Activated CD4-positive, alpha-beta memory T cell treated with anti-CD3 and anti-CD28 coated beads for 36 hours (primary cell): ENCODE measurements at places on chromosomes 3 and 15.
A peak's percentile ranks its signal among the peaks of the same experiment; 100 is the strongest.

DNA sequence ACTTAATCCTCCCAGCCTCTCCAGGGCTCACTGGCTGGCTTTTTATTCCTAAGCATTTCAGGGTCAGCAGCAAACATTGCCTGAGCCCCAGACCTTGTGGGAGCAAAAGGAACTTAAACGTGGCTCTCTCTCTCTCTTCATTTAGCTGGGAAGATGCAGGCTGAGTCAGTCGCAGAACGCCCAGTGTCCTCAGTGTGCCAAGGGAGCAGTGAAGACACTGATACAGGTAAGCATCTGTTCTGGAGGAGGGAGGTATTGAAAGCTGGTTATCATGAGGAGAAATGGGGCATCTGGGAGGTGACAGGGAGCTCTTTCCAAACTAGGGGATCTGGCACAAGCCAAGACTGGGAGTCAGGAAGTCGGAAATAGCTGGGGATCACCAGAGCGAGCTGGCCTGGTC is 4.3 kb downstream of the RHOV start:
- no peak for DNase-seq

DNA sequence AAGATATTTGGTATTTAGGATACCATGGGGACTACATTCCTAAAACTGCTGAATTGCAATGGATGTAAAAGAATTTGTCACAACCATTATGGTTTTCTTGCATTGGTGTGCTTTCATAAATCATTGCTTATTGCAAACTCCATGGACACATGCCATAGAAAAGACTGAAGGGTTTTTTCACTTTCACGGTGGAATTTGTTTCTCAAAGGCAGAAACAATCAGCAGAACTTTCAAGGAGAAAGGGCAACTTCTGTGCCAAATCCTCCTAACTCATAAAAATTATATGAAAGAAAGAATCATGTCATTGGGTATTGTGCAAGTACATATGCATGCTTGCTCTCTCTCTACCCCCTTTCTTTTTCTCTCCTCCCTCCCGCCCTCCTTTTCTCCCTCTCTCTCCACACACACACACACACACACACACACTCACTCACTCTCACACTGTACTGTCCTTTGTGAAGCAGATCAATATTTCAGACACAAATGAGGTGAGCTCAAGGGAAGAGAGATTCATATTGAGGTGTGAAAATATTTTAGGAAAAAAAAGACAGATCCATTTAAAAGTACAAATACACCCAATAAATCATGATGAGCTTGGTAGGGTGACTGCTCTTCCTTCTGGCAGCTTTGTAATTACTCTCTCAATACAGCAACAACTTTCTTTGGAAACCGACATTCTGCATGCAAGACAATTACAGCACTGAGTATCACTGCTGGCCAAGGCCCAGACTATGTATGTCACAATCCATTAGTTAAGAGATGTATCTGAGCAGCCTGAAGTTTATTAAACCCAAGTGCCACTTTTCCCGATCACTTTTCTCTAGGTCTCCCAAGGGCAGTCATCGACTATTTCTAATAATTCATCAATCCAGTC is 492.6 kb downstream of the TUSC7 start:
- no peak for DNase-seq

- no peak for DNase-seq
These were observed 14.4 kb upstream of the C3orf80 start for GRCh38 chr3:160210799-160211221.

GRCh38 chr15:58665672-58666071 is 83.8 kb downstream of the ADAM10 start:
- DNase-seq: no peak

DNA sequence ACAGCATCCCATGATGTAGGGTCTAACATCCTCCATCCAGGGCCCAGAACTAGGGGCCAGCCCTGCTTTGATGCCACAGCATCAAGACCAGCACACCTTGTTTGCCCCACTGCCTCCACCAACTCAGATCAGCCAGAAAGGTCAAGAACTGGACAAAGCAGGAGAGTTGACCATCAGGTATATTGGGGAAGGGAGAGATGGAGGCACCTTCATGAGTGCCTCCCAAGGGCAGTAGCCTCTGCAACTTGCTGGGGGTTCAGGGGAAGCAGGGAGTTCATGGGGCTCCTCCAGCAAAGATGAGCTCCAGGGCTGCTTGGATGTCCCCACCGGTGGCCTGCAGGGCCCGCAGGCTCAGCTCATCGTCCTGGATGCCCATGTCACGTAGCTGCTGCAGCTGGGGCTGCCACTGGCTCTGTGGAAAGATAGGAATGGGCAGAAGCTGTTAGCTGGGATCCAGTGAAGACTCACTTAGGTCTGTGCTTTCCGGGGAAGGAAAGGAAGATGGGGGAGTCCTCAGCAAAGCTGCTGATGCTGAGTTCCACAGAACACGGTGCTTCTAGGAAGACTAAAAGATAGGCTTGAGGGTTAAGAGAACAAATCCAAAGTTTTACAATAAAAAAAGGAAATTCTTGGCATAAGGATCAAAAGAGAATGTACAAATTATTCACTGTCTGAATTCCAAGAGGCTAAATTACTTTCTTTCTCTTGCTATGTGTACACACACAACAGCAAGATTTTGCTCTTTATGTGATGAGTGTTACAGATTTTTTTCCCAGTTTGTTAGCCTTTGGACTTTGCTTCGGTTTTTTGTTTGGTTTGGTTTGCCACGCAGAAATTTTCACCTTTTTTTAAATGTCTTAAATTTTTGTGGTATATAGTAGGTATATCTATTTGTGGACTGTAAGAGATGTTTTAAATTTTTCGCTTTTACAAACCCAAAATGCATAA is 12.3 kb upstream of the SEMA7A start:
- no peak for DNase-seq

- no peak for DNase-seq
These were observed 2.5 kb downstream of the PLCB2 start for GRCh38 chr15:40305281-40305680.

DNA sequence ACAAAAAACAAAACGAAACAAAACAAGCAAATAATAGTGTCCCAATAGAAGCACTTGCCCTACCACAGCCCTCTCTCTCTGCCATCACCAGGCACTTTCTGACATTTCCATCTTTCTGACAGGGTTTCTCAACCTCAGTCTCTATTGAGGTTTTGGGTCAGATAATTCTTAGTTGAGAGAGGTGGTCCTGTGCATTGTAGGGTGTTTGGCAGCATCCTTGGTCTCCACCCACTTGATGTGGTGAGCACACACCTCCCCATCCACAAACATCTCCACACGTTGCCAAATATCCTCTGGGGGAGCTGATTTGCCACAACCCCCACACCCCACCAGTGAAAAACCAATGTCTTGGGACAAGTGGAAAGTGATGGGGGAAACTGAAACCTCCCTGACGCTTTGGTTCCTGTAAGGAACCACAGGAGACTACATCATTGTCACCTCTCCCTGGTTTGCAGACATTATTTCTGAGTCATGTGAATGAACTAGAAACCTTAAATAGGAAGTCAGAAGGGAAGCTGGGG is 733.7 kb upstream of the CFAP20DC start:
- DNase-seq: peak; percentile 52

GRCh38 chr3:11465744-11466616 is 177.7 kb downstream of the VGLL4 start:
- DNase-seq: no peak
